ENCODE measurements at places on chromosomes 1 and 21. TPM values are rescaled to one million over a fixed set of nuclear protein-coding genes. Genes with fewer than 3 reads are reported as not detected.

KIAA0040 gene
- 0.16 TPM for total RNA-seq

SYTL1 gene
- total RNA-seq = 2.2 TPM

STYXL2 gene
- 0.72 TPM for total RNA-seq

CNTN2 gene
- not detected for total RNA-seq

NBPF19 gene
- total RNA-seq = 6.3 TPM

Data from epithelial cell of alveolus of lung (primary cell).